Stimulated activated CD8-positive, alpha-beta memory T cell treated with anti-CD3 and anti-CD28 coated beads, Interleukin-4, amount 100 ng/mL, for 1 hour (primary cell): ENCODE measurements at places on chromosomes 7 and 10.

GRCh38 chr10:110212119-110213006 is 5.0 kb downstream of the MXI1 start:
- no peak for DNase-seq

DNA sequence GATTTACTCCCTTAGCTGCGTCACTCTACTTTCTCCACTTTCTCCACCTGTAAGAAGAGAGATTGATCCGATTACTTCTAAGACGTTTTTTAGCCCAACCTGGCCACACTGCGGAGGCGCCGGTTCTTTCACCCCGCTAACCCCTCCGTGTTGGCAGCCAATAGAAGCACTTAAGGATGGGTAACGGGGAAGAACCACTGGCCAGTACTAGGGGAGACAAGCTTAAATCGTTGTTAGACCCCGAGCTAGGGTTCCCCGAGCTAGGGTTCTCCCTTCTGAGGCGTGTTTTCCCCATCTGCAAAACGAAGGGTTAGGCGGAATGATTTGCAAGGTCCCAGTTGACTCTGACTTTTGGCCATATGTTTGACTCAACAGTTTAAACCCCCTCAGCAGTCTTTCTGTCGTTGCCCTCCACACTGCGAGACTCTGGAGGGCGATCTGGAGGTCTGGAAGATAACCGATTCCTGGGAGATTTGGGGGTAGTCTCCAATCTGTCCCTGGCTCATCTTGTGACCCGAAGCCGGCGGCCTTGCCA is 644 bp downstream of the UMAD1 start:
- no peak for DNase-seq

GRCh38 chr7:139681463-139681755 is 96.4 kb downstream of the HIPK2 start:
- no peak for DNase-seq

DNA sequence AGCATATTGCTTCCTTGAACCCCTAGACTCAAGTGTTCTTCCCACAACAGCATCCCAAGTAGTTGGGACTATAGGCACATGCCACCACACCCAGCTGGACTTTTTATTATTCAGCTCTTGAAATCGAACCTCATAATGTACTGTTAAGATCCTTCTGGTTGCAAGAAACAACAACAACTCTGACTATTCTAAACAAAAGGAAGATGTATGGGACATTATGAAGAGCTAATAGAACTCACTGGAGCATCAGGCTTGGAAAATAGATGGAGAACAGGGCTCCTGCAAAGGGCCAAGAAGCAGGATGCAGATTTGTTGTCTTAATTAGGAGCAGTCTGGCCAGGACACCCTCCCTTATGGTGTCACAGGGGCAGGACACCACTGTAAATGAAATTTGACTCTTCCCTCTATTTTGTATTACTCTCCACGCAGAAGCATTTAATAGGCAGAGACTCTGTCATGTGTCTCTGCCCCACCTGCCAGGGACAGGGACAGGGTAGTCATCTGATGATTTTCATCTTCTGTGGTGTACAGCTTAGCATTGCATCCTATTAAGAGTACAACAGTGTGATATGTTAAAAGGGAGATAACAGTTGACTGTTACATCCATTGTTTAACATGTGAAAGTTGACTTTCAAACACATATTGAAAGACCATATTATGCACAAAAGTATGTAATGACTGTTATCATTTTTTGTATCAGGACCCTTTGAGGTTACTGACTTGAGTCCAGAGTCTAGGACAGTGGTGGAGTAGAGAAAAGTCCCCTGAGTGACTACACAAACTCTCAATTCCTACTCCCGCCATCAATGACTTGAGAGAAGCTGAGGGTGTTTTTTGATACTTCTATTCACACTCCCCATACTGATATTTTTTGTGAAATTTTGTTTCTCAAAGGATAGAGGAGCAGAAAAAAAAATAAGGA is 157.3 kb downstream of the LRRC4 start:
- DNase-seq = no peak

DNA sequence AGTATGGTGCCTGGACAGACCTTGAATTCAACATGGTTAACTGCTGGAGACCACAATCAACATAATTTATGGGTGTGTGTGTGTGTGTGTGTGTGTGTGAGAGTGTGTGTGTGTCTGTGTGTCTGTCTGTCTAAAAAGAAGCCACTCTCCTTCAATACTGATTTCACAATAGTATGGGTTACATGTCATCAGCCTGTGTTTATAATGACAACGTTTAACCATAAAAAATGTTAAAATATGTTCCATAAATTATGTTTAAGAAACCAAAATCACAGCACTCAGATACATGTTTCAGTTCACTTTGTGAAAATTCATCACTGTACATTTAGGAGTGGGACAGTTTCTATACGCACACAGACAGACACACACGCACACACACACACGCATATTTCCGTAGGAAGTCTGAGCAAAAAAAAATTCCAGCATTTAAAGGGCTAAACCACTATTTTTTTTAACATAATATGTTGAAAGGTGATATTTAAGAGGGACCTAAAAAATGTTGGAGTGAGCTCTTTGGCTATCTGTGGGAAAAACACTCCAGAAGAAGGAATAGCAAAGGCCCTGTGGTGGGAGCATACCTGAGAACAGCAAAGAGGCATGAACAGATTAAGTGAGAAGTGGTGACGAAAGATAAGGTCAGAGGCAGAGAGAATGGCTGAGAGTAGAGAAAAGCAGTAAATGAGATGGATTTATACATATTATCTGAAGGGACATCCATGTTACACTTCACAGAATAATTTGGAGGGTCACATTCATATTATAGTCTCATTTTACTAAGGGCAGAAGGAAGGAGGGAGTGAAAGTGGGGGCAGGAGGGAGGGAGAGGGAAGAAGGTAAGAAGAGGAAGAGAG is 10.9 kb downstream of the PDZD8 start:
- DNase-seq = no peak

- DNase-seq = no peak
Observed at GRCh38 chr7:6375348-6376101, 72.2 kb downstream of the DAGLB start.

- DNase-seq = no peak
Observed at GRCh38 chr7:27161214-27161720, 4.1 kb downstream of the HOXA9 start.

- no peak for DNase-seq
Observed at GRCh38 chr10:102283488-102283887, 38.2 kb downstream of the GBF1 start.

GRCh38 chr7:28328146-28328545 is 84.2 kb upstream of the CREB5 start:
- no peak for DNase-seq

- DNase-seq = no peak
Observed at GRCh38 chr10:24579448-24579847, 144.2 kb downstream of the ARHGAP21 start.

- DNase-seq = no peak
Observed at GRCh38 chr7:21939858-21940372, 5.8 kb downstream of the CDCA7L start.

GRCh38 chr7:44887293-44887692 is 2.0 kb upstream of the PURB start:
- no peak for DNase-seq

- DNase-seq = no peak
Observed at GRCh38 chr7:130189343-130189742, 15.9 kb downstream of the TMEM209 start.

DNA sequence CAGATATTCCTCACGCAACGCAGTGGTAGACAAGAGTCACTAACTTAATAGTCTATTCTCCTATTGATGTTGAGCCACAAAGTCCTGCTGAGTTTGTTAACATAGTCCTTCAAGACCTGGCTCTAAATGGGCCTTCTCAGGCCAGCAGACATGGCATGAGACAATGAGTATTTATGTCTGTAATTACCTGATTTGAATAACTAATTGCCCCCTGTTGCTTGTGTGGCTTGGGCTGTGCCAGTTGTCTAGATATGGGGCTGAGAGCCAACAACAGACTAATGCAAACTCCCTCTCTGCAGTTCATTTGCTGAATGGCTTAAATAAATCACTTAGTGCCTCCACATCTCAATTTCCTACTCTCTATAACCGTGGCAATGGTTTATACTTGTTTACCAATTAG is 65.5 kb upstream of the VWC2 start:
- DNase-seq = no peak

DNA sequence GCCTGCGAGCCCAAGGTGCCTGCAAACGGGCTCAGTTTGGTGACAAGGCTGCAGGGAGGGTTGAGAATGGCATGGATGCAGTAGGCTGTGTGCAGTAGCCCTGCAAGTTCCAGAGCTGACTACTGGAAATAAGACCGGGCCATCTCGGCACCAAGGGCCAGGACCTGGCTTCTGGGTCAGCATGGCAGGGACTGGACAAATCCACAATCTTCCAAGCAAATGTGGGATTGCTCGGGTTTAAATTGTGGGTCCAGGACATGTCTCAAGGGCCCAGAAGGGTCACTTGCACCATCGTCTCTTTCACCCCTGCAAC is 78.0 kb downstream of the GPR26 start:
- DNase-seq = no peak

GRCh38 chr7:19410106-19410505 is 264.9 kb upstream of the FERD3L start:
- DNase-seq = no peak

GRCh38 chr10:30778769-30779168 is 149.2 kb upstream of the LYZL2 start:
- DNase-seq = no peak

- no peak for DNase-seq
Observed at GRCh38 chr7:139743967-139744767, 33.6 kb downstream of the HIPK2 start.

DNA sequence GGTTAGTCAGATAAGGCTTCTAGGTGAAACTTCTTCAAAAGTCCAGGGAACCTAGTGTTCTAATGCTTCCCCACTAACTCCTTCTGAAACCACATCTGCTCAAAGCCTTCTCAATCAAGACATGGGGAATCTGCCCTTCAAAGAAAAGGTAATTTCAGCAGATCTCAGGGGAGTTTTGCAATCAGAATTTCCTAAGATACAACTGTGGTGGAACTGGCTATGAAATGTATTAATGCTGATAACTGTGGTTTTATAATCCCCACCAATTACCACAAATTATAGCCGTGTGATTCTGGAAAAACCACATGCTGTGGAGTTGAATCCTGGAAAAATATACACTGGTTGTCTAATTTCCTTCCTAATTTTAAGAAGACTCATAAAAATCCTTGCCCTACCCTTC is 233.8 kb downstream of the SORCS1 start:
- no peak for DNase-seq

DNA sequence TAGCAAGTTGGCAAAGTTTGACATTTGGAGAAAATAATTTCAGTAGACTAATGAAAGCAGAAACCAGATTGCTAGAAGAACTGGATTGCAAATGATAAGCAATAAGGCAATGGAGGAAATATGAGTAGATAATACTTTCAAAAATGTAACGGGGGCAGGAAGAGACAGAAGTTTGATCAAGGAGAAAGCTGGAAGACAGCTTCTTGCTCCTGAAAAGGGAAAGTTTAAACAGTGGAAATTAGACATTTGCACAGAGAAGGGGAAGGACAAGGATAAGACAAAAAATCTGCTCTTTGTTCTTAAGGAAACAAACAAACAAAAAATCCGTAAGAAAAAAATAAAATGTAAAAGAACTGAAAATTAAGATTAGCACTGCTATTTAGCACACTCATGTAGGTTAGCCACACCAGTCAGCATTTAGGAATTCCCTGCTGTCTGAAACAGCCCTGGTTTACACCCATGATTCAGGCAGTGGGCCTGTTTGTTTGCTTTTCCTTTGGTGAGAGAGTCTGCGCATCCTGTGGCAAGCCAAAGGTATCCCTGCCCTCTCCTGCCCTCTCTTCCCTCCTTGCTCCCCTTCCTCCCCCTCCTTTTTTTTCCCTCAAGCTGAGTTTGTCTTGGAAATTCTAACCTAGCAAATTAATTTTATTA is 104.3 kb upstream of the CAV2 start:
- no peak for DNase-seq

DNA sequence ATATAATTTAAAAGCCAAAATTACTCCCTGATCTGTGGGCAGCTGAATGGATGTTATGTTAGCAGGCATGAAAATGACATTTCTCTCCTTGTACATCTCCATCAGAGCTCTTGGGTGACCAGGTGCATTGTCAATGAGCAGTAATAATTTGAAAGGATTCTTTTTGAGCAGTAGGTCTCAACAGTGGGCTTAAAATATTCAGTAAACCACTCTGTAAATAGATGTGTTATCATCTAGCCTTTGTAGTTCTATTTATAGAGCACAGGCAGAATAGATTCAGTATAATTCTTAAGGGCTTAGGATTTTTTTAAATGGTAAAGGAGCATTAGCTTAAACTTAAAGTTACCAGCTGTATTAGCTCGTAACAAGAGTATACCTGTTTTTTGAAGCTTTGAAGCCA is 52.0 kb downstream of the MRPL32 start:
- DNase-seq = no peak

GRCh38 chr10:97850446-97850845 is 803 bp downstream of the GOLGA7B start:
- DNase-seq = no peak
